Breast epithelium (tissue), 4 donors: ENCODE measurements at places on chromosomes 2 and 18. TPM values are rescaled to one million over a fixed set of nuclear protein-coding genes. Genes with fewer than 3 reads are reported as not detected.

PDCD1 gene
- total RNA-seq: 0.88 TPM

KCNF1 gene
- total RNA-seq: 0.29 TPM

GRCh38 chr2:20424300-20425290, 22.3 kb upstream of the RHOB start:
- H3K27ac ChIP-seq: peak overlapping the region; percentile 88
- peaks cover 19% of the 10 kb centered on the region for H3K4me1 ChIP-seq
- H3K27me3 ChIP-seq: no peaks in the 10 kb centered on the region

DNA sequence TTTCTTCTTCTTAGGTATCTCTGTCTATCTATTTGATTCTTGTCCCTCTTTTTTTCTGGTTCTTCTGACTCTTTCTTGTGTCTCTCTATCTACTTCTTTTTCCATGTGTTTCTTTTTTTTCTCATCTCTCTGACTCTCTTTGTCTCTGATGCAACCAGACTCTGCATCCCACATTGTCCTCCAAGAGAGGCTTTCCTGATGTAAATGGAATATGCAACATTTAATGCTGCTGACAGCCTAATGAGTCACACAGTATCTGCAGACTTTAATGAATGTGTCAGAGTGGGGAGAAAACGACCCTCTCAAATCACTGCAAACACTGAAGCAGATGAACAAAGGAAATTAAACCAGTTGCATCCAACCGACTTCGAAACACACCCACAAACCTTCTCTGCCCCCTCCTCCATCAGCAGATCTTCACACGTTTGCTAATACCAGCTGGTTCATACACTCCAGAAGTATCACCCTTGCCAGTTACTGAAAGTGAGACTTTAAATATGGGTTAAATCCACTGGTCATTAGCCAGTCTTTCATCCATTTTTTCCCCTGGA, 351.5 kb downstream of the TXNL1 start:
- H3K27me3 ChIP-seq: no peaks in the 10 kb centered on the region
- H3K4me1 ChIP-seq: no peaks in the 10 kb centered on the region
- H3K36me3 ChIP-seq: no peaks in the 10 kb centered on the region
- H3K27ac ChIP-seq: no peak overlapping the region
- no peak for DNase-seq

DNA sequence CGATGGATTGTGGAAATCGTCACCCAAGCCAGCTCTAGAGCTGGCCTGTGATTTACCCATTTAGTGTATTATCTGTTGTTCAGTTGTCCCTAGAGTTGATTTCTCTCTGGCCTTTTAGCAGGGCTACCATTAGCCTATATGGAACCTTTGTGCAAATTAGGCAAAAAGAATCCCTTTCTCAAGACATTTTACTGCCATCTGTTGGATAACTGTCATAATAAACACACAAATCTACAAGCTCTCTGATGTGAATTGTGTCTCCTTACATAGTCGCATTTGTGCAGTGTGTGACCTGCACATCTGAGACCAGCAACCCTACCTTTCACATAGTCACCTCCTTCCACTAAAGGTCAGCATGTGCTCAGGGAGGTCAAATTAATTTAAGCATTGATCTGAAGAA, 34.0 kb downstream of the LOXHD1 start:
- no peak overlapping the region for H3K27ac ChIP-seq
- H3K36me3 ChIP-seq: no peaks in the 10 kb centered on the region
- H3K4me1 ChIP-seq: no peaks in the 10 kb centered on the region
- no peak overlapping the region for H3K4me3 ChIP-seq
- H3K27me3 ChIP-seq: no peaks in the 10 kb centered on the region

- no peaks in the 10 kb centered on the region for H3K36me3 ChIP-seq
- no peaks in the 10 kb centered on the region for H3K27me3 ChIP-seq
- DNase-seq: no peak
- no peaks in the 10 kb centered on the region for H3K4me1 ChIP-seq
These were observed 19.0 kb upstream of the XDH start for GRCh38 chr2:31433541-31433940.
